ENCODE measurements at places on chromosomes 7 and 10.

DNA sequence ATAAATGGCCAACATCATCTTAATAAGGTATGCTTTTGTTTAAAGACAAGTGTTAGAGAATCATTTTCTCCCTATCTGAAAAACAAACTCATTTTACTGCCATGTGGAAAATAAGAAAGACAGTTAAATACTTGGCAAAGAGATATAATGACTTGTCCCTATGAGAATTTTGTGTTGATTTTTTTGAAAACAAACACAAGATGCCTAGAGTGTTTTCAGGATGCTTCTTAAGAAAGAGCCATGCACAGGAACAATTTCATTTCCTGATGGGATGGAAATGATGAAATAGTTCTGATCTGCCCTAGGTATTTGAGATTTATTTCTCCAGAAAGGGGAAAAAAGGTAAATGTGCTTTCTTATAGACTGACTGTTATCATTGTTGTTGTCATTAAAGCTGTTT is 237.5 kb upstream of the GNAI1 start:
- no peak for DNase-seq

GRCh38 chr7:29105752-29106668 is 40.3 kb downstream of the CPVL start:
- no peak for DNase-seq

GRCh38 chr7:25565949-25566348 is 337.7 kb upstream of the NPVF start:
- DNase-seq = peak; percentile 36

GRCh38 chr7:1901431-1902210 is 231.5 kb downstream of the ELFN1 start:
- DNase-seq = no peak

- DNase-seq = no peak
Observed at GRCh38 chr7:15352421-15353206, 209.2 kb downstream of the AGMO start.

- DNase-seq = no peak
Observed at GRCh38 chr10:63157845-63158624, 24.9 kb downstream of the NRBF2 start.

DNA sequence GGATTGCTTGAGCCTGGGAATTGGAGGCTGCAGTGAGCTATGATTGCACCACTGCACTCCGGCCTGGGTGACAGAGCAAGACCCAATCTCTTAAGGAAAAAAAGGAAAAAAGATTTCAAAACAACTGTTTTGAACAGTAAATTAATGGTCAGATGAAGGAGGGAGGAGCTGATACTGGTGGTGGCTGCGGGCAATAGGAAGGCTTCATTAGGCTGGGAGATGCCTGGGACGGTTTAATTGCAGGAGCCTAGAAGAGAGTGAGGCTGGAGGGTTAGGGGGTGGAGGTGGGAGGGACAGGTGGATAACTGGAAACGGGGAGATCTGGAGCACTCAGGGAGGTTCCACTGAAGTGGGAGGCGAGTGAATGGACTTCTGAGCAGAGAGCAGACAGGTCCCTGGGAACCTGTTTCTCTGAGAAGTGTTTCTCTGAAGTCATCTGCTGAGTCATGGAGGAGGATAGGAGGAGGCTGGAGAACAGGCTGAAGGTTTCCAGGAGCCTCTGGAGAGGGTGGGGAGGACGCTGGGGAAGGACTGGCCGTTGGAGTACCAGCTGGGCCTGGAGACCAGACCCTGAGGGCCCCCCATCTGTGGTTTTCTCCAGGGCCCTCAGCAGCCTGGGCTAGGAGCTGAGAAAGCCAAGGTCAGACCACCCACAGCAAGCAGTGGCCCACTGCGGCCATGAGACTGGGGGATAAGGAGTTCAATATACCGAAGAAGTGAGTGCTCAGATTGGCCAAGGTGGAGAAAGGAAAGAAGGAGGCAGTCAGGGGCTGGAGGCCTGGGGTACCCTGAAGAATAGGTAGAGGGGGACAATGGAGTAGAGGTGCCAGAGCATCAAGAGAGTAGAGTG is 14.4 kb upstream of the YWHAG start:
- no peak for DNase-seq

DNA sequence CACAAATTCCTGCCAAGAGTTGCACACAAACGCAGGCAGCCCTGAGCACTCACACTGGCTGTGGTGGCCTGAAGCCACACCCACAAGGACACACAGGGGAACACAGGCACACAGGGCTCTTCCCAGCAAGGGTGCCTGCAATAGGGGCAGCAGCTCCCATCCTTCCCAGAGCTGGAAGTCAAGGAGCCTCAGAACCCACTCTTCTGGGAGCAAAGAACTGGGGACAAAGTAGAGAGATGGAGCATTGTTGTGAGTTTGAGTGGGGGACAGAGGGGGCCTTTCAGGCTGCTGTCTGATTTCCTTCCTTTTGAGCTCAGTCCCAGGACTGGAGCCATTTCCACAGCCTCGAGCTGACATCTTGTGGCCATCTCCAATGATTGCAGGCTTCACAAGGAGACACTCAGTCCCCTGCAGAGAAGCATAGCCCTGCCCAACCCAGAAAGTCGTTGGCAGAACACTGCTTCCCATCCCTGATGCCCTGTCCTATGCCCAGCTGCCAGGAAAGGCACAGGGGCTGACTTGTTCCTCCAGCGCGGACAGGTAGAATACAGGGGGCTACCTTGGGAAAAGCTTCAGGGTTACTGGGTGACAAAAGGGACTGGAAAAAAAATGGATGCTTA is 34.4 kb upstream of the SLF2 start:
- no peak for DNase-seq

DNA sequence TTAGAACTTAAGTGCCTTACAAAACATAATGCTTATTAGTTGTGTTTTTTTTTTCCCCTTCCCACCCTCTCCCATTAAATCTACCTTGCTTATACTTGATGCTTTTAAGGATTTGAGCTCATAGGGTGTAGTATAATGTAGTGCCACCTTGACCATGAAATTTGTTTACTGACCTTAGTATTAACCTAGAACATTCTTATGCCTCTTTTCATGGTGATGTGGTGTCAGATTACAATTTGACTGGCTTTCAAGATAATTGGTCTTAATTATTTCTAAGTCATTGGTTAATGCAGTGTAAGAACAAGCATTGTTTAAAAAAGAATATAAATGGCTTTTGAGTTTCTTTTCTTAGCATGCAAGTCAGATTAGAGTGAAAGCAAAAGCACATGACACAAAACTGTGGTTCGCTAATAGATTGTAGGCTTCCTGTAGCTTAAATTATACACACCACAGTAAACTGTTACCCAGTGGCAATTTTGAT is 61.8 kb downstream of the ADD3 start:
- no peak for DNase-seq

DNA sequence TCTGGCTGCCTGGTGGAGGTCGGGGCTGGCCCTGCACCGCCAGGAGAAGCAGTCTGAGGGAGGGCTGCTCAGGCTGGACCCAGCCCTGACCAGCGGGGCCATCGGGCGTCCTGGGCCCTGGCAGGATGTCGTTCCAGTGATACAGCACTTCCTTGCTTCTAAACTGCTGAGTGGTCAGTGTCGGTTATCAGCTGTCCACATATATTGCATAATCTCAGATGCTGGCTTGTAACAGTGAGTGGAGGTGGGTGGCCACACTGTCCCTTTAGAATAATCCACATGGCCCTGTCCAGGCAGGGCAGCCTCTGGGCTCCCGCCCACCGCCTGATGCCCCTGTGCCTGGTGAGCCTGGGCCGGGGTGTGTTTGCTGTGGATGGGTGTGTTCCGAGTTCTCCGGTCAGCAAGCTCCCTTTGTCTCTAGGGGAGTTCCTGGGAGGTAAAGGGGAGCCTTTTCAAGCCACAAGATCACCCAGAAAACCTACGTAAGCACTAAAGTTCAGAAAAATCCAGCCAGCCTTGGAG is 86.1 kb downstream of the LHPP start:
- DNase-seq = no peak

DNA sequence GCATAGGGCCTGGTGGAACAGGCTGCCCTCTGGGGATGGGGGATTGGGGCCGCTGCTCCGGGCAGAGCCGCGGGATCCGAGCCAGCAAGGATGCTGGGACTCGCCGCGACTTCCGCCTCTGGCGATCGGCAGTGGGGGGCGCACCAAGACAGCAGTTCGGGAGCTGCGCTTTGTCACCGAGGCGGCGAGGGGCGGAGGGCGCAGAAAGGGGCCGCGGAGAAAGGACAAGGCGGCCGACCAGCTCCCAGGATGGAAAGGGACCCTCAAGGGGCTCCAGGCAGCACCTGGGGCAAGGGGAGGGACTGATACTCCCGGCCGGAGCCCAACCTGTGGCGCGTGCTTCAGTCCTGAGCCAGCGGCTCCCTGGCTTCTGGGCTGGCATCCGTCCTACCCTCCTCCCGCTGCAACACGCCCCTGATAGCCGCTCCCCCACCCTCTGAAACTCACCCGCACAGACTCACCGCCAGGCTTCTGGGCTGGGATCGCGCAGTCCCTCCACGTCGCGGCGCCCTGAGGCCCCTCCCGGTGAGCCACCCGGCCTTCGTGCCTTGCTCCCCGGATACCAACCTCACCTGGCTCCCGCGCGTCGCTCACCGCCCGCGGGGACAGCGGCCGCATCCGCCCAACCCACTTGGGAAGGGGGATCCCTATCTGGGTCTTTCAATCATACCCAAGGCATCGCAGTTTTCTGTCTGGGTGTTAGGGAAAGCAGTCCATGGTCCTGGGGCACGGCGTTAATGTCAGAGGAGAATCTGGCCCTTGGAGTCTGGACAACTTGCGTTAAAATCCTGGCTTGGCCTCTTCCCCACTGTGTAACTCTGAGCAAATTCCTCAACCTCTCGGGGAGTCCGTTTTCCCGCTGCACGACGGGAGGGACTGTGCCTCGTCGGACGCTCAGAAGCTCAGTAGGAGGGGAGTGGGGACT is 7.0 kb upstream of the EVX1 start:
- no peak for DNase-seq

GRCh38 chr10:106136175-106136574 is 1028.3 kb downstream of the SORCS1 start:
- no peak for DNase-seq

- no peak for DNase-seq
Observed at GRCh38 chr7:17118412-17118811, 180.0 kb upstream of the AHR start.

DNA sequence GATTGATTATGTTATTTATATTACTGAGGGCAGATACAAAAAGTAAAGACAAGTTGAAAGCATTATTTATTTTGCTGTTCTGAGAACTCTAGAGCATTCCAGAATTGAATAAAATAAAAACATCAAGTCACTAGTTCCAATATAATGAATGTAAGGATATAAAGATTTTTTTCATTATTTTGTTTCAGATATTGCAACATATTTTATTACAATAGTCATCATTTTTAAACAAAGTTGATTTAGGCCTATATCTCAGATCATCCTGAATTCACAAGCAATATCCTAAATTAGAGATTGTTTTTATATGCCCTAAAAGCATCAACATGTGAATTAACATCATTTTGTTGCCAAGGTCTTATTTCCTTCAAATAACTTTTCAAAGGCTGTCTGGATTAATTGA is 535.6 kb upstream of the KCND2 start:
- DNase-seq = no peak

GRCh38 chr7:159107161-159107892 is 37.3 kb downstream of the VIPR2 start:
- no peak for DNase-seq

DNA sequence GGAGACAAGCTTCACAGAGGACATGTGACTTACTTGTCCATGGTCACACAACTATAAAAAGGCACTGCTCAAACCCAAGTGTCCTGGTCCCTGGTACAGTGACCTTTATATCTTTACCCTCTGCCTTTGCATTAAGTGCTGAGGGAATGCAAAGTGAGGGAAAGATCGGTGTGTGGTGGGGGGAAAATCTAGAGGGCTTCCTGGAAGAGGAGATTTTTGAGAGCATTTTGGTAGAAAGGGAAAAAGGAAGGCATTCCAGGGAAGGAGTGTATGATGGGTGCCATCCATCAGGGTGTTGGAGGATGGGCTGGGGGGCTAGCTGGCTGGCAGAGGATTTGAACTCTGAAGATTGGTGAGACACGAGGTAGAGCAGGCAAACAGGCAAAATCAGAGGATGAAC is 9.3 kb downstream of the ZNF503 start:
- no peak for DNase-seq

DNA sequence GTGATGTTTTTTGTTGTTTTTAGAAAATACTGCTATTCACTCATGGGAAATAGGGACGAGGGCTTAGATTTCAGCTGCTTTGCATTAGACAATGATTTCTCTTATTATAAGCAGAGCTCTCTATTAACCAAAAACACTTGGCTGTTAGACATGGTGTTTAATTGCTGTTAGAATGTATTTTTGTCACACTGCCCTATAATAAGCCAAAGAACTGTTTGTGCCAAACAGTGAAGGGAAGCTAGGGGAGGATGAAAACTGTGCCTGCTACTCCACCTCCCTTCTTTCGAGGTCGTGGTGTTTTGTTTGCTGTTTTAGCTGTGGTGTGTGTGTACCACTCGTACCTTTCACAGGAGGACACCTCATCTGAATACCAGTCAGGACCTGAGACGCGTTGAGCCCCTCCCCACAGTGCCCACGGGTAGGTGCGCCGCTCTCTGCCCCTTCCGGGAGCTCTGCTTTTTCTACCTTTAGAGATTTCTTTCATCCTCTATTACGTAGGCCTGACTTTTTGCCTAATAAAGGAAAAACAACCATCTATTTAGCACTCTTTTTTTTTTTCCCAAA is 57.9 kb downstream of the CUX1 start:
- DNase-seq = no peak

DNA sequence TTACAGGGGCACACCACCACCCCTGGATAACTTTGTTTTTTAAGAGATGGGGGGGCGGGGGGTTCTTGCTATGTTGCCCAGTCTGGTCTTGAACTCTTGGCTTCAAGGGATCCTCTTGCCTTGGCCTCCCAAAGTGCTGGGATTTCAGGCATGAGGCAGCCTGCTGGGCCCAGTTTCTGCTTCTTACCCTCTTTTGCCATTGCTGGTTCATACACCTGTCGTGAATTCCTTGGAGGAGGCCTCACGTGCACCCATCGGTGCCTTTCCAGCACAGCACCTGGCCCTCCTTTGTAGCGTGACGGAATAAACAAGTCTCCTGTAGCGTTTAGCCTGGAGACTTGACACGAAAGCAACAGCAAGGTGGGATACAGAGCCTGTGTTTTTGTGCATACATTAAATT is 75.5 kb downstream of the CARD11 start:
- DNase-seq = no peak

- no peak for DNase-seq
Observed at GRCh38 chr7:27933671-27934565, 194.0 kb downstream of the TAX1BP1 start.

- no peak for DNase-seq
Observed at GRCh38 chr7:36315309-36315944, 74.2 kb upstream of the ANLN start.

DNA sequence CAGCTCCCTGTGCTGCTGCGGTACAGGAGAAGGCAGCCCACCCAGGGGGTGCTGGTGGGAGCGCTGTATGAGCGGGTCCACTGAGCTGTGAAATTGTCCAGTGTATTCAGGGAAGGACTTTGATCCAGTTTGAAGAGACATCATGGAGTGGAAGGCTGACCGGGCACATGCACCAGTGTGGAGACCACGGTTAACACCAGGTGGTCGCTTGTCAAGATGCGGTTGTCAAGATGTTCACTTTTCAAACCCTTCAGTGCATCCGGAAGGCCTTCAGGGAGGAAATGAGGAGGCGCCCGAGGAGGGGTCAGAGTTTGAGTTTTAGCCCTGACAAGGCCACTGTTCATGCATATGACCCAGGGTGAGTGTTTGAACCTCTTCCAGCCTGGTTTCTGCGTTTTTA is 6.1 kb downstream of the DOCK1 start:
- DNase-seq = no peak

- no peak for DNase-seq
Observed at GRCh38 chr10:21289961-21290360, 235.5 kb downstream of the SKIDA1 start.

- DNase-seq = no peak
Observed at GRCh38 chr10:12382157-12382548, 32.8 kb downstream of the CAMK1D start.

GRCh38 chr7:30996256-30996655 is 32.5 kb downstream of the GHRHR start:
- no peak for DNase-seq

All from stimulated activated CD8-positive, alpha-beta memory T cell treated with anti-CD3 and anti-CD28 coated beads, Interleukin-15, amount 100 ng/mL, for 24 hours (primary cell).